ENCODE measurements at places on chromosomes 13 and 19. TPM values are rescaled to one million over a fixed set of nuclear protein-coding genes. Genes with fewer than 3 reads are reported as not detected.

DNA sequence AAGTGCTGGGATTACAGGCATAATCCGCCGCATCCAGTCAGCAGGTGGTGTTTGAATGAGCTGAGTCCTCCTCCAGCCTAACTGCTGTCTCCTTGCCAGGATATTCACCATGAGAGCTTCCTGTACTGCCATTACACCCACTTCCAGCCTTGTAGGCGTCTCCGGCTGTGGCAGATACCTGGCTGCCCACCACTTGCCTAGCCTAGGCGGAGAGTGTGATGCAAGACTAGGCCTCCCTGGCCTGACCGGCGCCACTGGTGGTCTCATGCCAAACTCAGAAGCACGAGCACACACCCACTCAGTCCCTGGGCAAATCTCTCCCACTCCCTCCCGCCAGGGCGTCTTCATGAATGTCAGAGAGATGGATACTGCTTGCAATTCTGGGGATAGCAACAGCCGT is 16.6 kb downstream of the IL12RB1 start:
- no peak for DNase-seq

DMRTC2 gene
- polyA plus RNA-seq = not detected

ZNF534 gene
- not detected for polyA plus RNA-seq

GRCh38 chr19:33771384-33772101 is 25.1 kb upstream of the KCTD15 start:
- DNase-seq = peak; percentile 67

NLRP11 gene
- polyA plus RNA-seq = not detected

A1BG gene
- 31.3 TPM for polyA plus RNA-seq

ZNF30 gene
- polyA plus RNA-seq = 3.6 TPM

- DNase-seq = peak; percentile 69
Observed at GRCh38 chr19:1360818-1361461, 22.8 kb upstream of the NDUFS7 start.

GRCh38 chr13:44879452-44880058 is 109.7 kb downstream of the NUFIP1 start:
- DNase-seq = peak; percentile 27

NFILZ gene
- not detected for polyA plus RNA-seq
